ENCODE measurements at places on chromosomes 5 and 9.

DNA sequence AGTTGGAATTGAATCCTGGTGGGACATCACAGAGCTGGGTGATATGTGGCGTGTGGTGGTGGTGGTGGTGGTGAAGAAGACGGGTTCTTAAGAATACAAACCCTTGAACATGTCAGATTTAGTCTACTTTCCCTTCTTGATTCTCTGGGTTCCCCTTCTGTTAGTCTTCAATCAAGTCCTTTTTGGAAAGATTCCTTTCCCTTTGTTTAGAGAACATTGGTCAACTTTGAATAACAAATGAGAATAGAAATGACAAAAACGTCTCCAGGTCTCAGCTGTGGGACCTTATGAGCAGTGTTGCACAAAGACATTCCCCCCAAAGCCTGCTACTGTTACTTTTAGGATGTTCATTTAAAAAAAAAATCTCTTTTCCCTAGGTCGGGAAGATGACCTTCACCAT, 46.3 kb downstream of the MAP1B start:
- H3K27me3 ChIP-seq: no peaks in the 10 kb centered on the region
- H3K4me1 ChIP-seq: no peaks in the 10 kb centered on the region
- DNase-seq: no peak
- no peaks in the 10 kb centered on the region for H3K36me3 ChIP-seq

DNA sequence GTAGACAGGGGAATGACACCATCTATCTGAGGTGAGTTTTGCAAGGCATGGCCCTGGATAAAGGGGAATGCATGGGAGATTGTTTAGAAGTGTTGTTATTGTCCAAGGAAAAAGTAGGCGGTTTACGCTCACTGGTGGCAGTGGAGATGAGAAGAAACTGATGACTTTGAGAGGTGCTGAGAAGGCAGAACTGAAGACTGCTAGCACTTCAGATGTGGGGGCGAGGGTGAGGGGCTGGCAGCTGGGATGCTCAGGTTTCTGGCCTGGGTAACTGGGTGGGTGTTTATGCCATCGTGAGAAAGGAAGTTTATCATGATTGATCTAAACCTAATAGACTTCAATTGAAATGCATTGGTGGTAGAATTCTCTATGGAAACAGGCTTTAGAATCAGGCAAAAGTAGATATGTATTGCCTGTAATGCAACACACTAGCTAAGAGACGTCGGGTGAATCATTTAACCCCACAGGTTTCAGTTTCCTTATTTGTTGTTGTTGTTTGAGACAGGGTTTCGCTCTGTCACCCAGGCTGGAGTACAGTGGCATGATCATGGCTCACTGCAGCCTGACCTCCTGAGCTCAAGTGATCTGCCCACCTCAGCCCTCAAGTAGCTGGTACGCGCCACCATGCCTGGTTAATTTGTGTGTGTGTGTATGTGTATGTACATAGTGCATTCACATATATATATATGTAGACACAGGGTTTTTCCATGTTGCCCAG, 123.5 kb downstream of the SLC24A2 start:
- no peaks in the 10 kb centered on the region for H3K36me3 ChIP-seq
- no peak overlapping the region for H3K27ac ChIP-seq
- no peak overlapping the region for H3K4me3 ChIP-seq
- H3K4me1 ChIP-seq: no peaks in the 10 kb centered on the region
- no peak for DNase-seq
- H3K27me3 ChIP-seq: no peaks in the 10 kb centered on the region

GRCh38 chr5:132951897-132952296, 11.5 kb downstream of the AFF4 start:
- no peak overlapping the region for H3K27ac ChIP-seq
- peaks cover 3% of the 10 kb centered on the region for H3K36me3 ChIP-seq
- no peak overlapping the region for H3K4me3 ChIP-seq
- H3K4me1 ChIP-seq: peaks cover 2% of the 10 kb centered on the region
- no peaks in the 10 kb centered on the region for H3K27me3 ChIP-seq

DNA sequence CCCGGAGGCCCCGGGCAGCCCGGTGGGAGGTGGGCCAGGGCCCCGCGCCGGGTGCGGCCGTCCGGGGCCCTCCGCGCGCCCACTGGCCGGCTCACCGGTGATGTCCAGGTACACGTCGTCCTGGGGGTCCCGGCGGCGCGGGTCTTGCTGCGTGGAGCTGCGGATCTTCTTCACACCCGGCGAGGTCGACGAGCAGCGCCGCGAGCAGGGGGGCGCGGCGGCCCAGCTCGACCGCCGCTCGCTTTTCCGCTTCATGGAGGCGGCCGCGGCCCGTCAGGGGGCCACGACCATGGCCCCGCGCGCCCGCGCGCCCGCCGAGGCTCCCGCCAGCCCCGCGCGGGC, 548 bp downstream of the CDC14B start:
- peaks cover 13% of the 10 kb centered on the region for H3K4me1 ChIP-seq
- H3K4me3 ChIP-seq: peak overlapping the region; percentile 32
- no peaks in the 10 kb centered on the region for H3K36me3 ChIP-seq
- H3K27me3 ChIP-seq: peaks cover 50% of the 10 kb centered on the region
- no peak overlapping the region for H3K27ac ChIP-seq

- peak overlapping the region; percentile 65 for H3K27ac ChIP-seq
- H3K27me3 ChIP-seq: no peaks in the 10 kb centered on the region
- peaks cover 20% of the 10 kb centered on the region for H3K4me1 ChIP-seq
- H3K4me3 ChIP-seq: peak overlapping the region; percentile 90
Observed at GRCh38 chr5:56815658-56816545, 553 bp downstream of the MAP3K1 start.
